ENCODE measurements at places on chromosomes 7 and 10.

DNA sequence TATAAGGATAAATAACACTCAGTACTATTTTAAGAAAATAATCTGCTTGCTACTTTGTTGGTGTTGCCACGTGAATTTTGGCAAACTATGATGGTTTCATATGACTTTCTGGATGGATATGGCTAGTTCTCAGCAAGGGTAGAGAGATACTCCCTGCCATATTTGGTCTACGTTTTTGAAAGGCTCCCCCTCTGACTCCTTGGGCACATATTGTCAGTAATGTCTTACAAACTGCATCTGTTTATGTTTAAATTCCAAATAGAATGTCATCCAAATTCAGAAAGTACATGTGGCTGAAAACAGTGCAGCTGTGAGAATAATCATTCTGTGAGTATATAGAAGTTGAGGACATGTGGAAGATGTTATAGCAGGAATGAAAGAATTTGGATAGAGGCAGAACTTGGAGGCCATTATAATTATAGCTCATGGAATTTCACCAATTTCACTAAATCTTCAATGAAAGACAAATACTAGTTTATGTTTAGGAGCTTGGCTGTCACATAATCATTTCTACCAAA, 107.8 kb downstream of the SRI start:
- DNase-seq: no peak

DNA sequence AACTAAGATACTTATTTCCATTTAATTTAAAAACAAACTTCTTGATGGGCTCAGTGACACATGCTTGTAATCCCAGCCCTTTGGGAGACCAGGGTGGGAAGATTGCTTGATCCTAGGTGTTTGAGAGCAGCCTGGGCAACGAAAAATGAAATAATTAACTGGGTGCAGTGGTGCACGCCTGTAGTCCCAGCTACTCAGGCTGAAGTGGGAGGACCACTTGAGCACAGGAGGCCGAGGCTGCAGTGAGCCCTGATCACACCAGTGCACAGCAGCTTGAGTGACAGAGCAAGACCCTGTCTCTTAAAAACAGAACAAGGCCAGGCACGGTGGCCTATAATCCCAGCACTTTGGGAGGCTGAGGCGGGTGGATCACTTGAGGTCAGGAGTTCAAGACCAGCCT, 37.4 kb downstream of the AVL9 start:
- no peak for DNase-seq

DNA sequence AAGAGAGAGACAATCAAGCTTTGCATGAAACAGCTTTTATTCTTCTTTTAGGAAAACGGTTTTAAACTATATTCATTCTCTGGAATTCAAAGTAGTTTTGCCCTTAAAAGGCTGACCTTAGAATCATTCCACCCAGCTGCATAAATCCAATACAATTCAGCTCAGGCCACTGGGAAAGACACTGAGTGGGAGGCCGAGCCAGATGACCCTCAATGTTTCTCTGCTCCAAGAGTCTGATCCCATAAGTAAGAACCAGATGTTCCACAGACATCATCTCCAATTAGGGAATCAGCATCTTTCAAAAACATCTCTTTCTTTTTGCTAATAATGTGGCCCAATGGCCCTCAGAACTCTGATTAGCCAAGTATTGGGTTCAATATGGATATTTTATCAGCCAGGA, 26.1 kb downstream of the CREB3L2 start:
- DNase-seq: no peak

DNA sequence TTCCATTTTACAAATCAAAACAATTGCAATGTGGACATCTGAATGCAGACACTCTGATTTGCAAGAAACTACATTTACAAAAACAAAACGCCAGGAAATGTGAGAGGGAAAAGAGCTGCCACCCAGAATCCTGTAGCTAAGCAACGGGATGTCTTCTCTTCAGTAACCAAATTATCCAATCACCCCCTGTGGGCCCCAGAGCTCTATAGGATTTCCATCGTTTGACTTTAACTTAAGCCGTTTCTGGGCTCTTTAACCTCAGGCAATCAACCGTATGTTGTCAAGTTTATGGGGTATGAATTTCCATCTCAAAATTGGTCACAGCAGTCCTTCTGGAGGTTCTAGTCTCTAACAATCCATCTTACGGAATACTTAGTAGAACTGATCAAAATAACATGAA, 240.5 kb downstream of the ETV1 start:
- no peak for DNase-seq

- DNase-seq: no peak
These were observed 241.9 kb upstream of the SP8 start for GRCh38 chr7:21028599-21028998.

DNA sequence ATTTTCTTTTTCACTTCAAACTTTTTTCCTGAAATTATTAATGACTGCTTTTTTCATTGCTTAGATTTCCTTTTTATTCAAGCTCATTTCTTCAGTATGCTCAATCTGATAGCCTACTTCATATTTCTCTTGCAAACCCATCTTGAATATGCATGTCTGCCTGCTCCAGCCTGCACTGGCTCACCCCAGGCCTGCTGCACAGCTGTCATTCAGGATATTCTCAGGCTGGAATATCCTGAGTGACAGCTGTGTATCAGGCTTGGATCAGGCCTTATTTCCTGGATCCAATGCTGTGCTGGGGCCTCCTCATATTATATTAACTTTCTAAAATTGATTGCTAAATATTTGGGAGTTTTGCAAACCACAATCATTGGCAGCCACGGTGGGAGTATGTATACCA, 120.2 kb upstream of the TNS3 start:
- no peak for DNase-seq

- DNase-seq: no peak
These were observed 44.2 kb upstream of the PCBD1 start for GRCh38 chr10:70932392-70933196.

GRCh38 chr7:70884440-70884764, 247.5 kb upstream of the GALNT17 start:
- no peak for DNase-seq

- no peak for DNase-seq
These were observed 36.4 kb downstream of the GDI2 start for GRCh38 chr10:5776881-5777197.

DNA sequence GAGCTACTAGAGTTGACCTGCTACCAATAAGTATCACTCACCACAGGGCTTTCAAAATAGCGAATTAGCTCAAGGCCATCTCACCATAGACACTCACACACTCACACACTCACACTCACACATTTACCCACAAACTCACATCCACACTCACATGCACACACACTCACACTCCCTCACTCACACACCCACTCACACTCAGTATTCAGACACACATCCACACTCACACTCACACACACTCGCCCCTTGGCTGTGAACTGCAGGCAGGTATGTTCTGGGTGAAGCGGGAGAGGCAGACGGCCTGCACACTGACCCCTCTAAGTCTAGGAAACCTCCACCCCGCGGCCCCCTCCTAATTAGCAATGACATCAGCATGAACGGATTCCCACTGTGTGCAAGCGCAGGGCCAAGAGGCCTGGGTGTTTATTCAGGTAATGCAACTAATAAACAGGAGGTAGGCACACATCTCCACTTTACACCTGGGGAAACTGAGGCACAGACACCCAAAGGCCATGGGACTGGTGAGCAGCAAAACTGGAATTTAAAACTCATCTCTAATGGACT, 94.6 kb downstream of the ADARB2 start:
- no peak for DNase-seq

- no peak for DNase-seq
These were observed 29.7 kb upstream of the GSDME start for GRCh38 chr7:24786941-24787340.

DNA sequence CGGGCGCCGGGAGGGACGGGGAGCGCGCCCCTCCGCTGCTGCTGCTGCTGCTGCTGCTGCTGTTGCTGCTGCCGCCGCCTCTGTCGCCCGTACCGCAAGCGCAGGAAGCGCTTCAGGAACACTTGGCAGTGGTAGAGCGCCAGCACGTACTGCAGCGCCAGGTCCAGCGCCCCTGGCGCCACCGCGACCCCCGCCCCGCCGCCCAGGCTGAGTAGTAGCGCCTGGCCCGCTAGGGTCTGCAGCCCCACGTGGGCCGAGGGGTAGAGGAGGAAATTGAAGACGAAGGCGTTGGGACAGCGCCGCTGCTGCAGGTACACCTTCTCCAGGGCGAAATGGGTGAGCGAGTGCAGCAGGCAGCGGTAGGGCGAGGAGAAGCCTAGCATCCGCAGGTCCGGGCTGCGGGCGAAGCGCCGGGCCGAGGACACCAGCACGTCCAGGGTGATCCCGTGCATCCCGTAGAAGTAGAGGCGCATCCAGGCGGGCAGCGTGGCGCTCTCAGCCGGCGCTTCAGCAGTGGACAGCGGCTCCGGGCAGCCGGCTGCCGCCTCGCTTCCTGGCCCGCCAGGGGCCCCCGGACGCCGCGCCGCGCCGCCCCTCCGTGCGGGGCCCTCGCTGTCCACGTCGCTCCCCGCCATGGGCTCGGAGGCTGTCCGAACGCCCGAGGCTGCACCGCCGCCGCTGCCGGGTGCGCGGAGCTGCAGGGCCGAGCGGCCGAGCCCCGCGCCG, at the start of gene TMEM229A:
Gene TMEM229A (minus strand): TSS at position 699 of the 726 bp plus-strand sequence. CDS start 64 bp downstream, at position 635.
- DNase-seq: peak; percentile 50

- DNase-seq: no peak
These were observed 191.2 kb downstream of the PLXDC2 start for GRCh38 chr10:20007426-20007825.

- DNase-seq: no peak
These were observed 91.1 kb downstream of the CALN1 start for GRCh38 chr7:72321081-72321480.

DNA sequence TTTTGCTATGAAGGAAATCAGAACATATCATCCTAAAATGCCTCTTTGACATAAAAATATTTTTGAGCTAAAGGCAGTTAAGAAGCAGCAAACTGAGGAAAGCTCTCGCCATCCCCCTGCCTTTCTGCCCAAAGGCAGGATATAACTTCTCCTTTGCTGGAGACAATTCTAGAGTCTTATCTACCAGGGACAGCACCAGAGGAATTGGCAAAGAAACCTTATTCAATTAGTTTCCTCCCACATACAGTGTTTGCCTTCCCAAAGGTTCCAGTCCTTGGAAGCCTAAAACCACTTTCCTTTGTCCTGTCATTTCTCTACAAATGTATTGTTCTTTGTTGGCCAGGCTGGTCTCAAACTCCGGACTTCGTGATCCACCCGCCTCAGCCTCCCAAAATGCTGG, 33.7 kb downstream of the MASTL start:
- no peak for DNase-seq

GRCh38 chr10:30830315-30831230, 201.0 kb upstream of the LYZL2 start:
- DNase-seq: no peak

DNA sequence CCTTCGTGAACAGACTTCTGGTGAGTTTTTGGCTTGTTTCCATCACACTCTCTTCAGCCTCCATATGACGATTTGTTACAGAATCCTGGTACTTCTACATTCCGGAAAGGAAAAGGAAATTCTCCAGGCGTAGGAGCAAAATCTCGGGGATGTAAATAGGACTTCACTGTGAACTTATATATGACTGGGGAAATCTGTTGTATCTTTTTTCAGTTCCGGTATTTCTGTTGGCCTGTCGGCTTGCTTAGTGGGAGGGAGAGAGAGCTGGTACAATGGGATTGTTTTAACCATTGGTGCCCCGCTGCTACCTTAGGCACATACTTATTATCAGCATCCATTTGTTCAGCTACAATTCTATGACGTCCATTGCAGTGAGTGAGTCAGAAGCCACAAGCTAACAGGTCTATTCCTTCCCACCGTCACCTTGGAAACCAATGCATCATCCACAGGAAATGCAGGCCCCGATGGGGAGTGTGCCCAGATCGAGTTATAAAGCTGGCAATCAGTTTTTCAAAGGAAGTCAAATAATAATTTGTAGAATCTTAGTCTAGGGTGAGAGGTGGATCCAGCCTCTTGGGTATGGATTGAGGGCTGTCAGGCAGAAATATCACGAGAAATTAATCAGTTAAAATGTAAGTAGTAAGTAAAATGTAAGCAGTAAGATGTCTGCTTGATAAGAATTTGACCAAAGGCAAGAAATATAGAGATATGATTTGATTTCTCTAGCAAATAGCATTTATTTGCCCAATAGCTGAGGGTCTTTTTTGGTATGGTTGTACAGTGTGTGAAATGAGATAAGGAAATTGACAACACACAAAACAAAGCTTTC, 92.0 kb upstream of the MKLN1 start:
- no peak for DNase-seq

GRCh38 chr10:5971315-5971832, 6.0 kb downstream of the IL15RA start:
- no peak for DNase-seq

DNA sequence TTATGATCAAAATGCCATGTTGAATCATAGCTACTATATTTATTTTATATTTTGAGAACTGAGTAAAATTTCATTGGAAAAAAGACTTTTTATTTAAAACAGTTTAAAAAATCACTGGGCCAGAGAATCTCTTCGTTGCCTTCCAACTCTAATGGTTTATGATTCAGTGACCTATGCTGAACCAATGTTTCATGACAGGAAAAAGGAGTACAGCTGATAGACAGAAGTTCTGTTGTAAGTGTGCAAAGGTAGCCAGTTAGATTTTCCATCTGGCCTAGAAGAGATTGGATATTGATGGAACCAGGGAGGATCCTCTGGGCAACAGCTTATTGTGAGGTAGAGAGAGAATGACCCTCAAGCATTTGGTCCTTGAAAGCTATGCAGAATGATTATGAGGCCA, 745.8 kb downstream of the SUGCT start:
- DNase-seq: no peak

GRCh38 chr7:131521651-131522163, 34.7 kb downstream of the PODXL start:
- DNase-seq: no peak

DNA sequence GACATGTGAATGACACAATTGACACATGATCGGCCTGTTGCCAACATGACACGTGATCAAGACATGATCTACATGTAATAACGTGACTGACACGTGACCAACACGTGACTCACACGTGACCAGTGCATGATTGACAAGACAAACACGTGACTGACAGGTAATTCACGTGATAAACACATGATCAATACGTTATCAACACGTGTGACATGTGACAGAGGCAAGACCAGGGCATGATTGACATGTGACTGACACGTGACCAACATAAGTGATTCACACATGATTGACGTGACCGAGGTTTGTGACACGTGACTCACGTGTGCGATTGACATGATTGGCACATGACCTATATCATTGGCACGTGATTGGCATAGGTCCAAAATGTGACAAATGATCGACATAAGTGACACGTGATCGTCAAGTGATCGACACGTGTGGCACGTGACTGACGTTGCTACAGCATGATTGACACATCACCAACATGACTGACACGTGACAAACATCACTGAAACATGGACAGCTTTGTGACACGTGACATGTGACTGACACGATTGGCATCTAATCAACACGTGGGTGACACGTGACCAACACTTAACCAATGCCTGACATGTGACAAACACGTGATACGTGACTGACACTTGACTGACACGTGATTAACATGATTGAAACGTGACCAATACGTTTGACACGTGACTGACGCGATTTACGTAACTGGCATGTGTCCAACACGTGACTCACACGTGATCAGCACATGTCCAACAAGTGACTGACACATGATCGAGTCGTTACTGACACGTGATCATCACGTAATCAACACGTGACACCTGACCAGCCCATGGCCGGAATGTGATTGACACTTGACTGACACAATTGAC, 23.0 kb downstream of the CRPPA start:
- DNase-seq: no peak

Data from neural crest cell (in vitro differentiated cells).